Bone marrow (tissue), 2 donors: ENCODE measurements at places on chromosomes 5 and 9.

GRCh38 chr9:136011703-136012496, 50.7 kb upstream of the UBAC1 start:
- DNase-seq, result no peak

- no peak for DNase-seq
Observed at GRCh38 chr9:94757158-94757557, 30.7 kb downstream of the AOPEP start.

DNA sequence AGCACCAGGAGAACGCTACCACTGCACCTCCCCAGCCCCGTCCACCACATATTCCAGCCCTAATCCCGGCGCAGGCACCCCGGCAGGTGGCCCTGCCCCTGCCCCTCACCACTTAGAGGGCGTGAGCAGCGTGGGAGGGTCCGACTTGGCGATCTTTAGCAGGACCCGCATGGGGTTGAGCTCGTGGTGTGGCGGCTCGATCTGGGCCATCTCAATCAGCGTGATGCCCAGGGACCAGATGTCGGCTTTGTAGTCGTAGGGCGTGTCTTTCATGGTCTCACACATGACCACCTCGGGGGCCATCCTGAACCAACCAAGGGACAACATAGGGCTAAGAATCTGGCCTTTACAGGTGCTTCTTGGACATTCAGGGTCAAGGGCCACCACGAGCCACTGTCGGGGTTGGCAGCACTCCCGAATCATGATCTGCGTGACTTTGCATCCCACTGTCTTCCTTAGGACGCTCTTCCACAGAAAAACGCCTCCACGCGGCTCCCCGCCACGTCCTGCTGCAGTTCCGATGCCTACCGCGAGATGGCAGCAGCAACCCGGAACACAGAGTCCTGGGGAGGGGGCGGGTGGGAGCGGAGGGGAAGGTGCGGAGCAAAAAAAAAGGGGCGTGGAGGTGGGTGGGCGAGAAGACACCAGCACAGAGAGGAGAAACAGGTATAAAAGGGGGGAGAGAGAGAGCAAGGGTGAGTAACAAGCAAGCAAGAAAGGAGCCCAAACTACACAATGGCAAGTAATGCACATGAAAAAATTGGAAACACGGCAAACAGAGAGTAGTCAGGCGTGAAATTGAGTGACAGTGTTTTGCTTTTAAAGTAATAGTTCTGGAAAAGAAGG, 81.3 kb downstream of the STK10 start:
- peak; percentile 42 for DNase-seq

- DNase-seq, result peak; percentile 45
Observed at GRCh38 chr9:109467936-109468335, 30.2 kb downstream of the PTPN3 start.

GRCh38 chr5:181192337-181193046, 12.5 kb downstream of the TRIM7 start:
- DNase-seq, result no peak

DNA sequence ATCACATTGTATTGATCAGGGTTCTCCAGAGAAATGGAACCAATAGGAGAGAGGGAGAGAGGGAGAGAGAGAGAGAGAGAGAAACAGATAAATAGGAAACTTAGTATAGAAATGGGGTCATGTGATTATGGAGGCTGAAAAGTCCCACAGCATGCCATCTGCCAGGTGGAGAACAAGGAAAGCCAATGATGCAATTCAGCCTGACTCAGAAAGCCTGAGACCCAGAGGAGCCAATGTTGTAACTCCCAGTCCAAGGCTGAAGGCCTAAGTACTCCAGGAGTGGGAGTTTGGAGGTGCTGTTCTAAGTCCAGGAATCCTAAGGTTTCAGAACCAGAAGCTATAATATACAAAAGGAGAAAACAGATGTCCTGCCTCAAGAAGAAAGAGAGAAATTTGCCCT, 48.4 kb upstream of the ISOC1 start:
- no peak for DNase-seq

- DNase-seq, result no peak
Observed at GRCh38 chr9:34550016-34550680, 27.4 kb upstream of the ENHO start.

DNA sequence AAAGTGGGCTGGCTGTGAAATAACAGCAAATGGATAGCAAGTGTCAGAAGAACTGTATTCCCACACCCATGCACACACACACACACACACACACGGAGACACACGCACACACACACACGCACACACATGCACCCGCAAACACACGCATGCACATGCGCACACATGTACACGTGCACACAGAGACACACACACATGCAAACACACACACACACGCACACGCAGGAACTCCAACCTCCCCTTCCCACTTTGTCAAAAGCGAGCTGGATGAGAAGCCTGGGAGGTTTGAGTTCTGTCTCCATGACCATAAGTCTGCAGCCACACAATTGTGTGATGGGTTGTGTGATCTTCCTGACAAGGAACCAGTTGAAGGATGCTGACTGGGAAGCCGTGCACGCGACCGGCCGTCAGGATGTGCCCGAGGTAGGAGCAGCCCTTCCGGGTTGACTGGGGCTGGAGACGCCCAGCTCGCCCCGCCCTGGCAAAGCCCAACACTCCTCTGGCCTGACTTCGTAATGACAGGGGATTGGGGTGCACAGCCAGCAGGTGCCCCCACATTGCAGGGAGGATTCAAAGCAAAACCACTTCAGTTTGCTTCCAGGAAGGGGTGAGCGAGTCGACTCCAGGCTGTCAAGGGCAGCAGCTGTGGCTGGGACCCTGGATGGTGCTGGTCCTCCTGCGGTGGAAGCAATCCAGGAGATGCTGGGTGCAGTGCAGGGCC, 29.3 kb upstream of the NKD2 start:
- DNase-seq, result no peak

- no peak for DNase-seq
Observed at GRCh38 chr5:91670122-91670521, 287.0 kb upstream of the ARRDC3 start.

DNA sequence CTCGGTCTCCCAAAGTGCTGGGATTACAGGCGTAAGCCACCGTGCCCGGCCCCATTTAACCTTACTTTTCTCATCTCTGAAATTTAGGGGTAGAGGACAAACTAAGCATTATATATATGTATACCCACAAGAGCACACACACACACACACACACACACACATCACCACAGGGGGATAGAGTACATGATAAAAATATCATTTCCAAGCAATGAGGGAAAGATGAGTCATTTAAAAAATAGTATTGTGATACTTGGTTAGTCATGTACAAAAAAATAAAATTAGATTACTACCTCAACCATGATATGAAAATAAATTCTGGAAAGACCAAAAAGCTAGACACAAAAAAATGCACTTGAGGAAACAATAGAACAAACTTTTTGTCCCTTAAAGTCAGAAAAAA, 67.2 kb downstream of the CDH18 start:
- no peak for DNase-seq

- no peak for DNase-seq
Observed at GRCh38 chr5:132666310-132667123, 7.3 kb upstream of the IL4 start.

- DNase-seq, result no peak
Observed at GRCh38 chr5:50647726-50648125, 18.7 kb upstream of the PARP8 start.

GRCh38 chr9:124477648-124478285, 27.5 kb downstream of the ADGRD2 start:
- no peak for DNase-seq

DNA sequence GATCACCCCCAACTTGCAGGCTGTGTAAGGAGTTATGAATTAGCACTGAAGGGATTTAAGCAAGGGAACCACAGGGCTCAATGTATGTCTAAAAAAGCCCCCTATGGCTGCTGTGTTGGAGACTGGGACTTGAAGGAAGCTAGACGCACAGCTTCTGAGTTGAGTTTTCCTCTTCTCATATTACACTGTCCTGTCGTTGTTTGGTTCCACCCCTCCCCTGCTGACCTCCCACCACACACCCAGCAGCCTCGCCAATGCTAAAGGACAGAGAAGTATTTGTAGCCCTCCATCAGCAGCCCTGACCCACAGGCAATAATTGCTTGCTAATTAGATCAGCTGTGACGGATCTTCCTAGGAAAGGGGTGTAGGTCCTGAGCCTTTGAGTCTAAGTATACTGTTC, 15.1 kb upstream of the CARTPT start:
- DNase-seq, result no peak

DNA sequence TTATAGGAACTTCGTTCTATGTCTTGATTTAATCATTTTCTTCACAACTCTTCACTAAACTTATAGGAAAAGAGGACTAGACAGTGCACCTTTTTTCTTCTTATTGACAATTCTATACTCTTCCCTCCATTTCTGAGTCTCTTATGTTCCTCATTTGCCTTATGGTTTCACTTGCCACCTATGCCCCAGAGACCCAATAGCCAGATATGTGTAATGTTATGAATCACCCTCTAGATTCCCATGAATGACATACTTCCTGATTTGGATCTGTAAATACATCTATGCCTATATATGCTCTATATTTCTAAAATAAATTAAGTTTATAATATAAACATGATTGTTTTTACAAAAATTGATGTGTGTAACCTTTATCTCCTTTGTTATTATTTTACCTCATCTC, 514.1 kb upstream of the MEF2C start:
- no peak for DNase-seq

DNA sequence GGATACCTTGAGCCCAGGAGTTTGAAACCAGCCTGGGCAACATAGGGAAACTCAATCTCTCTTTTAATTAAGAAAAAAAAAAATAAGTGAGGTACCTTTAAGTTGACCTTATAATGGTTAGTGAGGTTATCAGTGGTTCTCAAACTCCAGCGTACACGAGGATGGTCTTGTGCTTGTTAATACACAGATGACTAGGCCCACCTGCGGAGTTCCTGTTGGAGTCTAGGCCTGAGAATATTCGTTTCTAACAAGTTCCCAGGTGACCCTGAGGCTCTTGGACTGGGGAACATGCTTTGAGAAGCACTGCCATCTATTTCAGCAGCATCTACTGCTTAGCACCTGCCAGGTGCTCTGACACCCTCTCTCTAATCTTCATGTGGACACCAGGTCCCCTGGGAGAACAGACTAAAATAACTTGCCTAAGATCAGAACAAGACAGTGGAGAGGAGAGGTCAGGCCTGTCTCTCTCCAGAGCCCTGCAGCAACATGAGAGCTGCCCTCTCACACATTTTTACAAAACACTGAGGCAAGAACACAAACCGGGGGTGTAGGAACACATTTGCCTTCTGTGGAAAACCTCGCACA, 24.6 kb downstream of the TLE1 start:
- DNase-seq, result no peak

GRCh38 chr5:80216096-80216495, 39.8 kb downstream of the SERINC5 start:
- DNase-seq, result no peak

DNA sequence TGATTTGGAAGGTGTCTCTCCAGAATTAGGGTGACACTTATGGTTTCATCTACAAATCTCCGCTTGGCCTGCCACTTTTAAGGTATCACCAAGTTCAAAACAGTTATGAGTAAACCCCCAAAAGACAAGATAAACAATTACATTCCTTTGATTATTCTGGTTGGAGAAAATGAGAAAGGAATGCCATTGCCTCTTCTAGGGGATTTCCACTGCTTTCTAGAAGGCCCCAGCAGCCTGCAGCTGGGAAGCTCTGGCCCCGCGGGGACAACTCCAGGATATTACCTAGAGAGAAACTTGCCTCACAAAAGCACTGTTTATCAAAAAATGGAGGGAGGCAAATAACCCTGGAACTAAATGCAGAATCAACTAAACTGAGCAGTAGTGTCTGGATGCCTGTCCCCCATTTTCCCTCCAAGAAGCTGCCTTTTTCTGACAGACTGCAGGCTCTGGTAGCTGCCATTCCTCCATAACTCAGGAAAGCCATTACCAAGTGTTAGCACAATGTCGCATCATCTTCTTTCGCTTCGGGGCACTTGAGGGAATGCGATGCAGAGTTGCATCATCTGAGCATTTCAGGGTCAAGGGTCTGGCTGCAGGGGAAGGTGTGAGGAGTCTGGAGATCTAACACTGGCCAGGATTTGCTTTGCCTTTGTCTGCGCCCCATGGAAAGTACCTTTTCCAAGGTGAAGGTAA, 71.5 kb upstream of the PLPP6 start:
- no peak for DNase-seq

DNA sequence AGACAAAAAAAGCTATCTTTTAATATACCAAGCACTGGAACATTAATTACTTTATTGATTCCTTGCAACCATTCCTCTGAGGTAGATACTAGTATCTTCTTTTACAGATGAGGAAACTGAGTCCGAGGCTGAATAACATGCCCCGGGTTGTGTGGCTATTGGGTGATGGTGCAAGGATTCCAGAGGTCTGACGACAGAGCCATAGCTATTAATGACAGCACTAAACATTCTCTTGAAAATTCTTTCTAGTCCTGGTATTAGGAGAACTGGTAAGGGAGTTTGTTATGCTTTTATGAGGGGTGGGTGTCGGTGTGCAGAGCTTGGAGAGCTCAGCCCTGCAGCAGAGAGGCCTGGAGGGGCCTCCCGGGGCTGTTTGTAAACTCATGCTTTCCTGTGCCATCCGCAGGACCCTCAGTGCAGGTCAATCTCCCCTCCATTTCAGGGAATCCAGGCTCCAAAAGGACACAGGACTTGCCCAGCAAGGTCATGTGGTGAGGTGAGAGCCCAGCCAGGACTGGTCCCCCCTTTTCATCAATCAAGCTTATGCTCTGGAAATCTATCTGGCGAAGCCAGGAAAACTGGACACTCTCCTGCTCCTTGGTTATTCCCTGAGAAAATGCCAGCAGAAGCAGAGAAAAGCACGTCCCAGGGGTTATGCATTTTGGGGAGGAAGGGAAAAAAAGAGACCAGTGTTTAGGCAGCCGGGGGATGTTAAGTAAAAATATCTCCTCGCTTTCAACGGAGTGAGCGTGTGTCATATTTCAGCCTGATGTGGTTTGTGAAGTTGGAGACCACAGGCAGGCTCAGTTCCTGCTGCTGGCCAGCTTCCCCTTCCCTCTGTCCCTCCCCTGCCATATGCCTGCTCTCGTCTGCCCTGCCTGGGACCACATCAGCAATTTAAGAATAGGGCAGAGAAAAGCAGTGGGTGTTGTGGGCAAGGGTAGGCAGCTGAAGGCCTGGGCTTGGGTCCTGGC, 3.7 kb downstream of the GSN start:
- no peak for DNase-seq

GRCh38 chr5:166671811-166672210, 1619.6 kb upstream of the WWC1 start:
- DNase-seq, result no peak

DNA sequence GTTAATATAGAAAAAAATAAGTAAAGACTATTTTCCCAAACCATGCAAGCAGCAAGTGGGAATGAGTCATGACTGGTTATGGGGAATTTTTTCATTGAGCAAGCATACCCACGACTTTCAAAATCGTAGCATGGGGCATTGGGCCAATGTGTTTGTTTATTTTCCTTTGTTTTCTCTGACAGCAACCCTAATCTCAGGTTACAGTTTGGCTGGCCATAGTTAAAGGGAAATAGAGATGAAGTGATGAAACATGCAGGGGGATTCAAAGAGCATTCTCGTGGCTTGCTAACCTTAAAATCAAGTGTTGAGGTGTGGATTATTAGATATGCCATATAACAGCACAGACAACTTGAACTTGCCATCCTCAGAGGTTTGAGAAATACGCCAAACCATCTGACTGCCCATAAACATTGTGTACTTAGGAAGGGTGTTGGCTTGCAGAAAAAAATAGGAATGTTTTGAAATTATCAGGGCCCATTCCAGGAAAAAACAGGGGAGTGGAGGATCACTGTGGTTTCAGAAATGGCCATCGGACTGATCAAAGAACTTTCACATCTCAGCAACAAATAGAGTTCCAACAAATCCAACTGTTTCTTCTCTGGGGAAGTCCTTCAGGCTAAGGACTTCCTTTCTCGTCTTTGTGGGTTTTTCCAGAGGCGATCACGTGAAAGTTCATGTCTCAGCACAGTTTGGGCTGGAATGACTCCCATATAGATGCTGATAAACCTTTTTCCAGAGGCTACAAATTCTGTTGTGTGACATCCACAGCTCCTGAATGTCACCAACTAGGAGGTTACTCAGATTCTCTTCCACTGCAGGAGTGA, 259.1 kb downstream of the SYK start:
- no peak for DNase-seq
